Activated naive CD8-positive, alpha-beta T cell treated with anti-CD3 and anti-CD28 coated beads for 36 hours (primary cell): ENCODE measurements at places on chromosomes 12 and 14. TPM values are rescaled to one million over a fixed set of nuclear protein-coding genes. Genes with fewer than 3 reads are reported as not detected.

DNA sequence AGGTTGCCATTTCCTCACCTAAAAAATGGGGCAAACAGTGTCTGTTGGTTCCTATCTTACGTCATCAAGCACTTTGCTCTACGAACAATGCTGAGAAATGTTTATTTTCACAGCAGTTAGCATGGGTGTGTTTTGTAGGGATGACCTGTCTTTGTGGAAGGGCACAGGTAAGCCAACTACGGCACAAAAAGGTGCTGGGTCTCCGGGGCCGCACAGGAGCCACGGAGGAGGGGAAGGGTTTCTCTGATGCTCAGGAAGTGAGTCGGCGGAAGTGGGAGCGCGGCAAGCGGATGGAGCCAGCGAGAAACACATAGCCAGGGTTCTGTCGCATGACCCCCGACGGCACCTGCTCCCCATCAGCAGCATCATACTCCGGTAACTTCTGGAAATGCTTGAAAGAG, 65.6 kb upstream of the TCL1B start:
- no peak overlapping the region for H3K4me3 ChIP-seq
- H3K36me3 ChIP-seq, result no peaks in the 10 kb centered on the region
- H3K4me1 ChIP-seq, result no peaks in the 10 kb centered on the region
- DNase-seq, result no peak

GRCh38 chr12:56682323-56682722, 5.8 kb downstream of the PTGES3 start:
- peaks cover 76% of the 10 kb centered on the region for H3K36me3 ChIP-seq
- H3K27me3 ChIP-seq, result no peaks in the 10 kb centered on the region
- peak overlapping the region; percentile 71 for H3K4me3 ChIP-seq
- DNase-seq, result no peak

DNA sequence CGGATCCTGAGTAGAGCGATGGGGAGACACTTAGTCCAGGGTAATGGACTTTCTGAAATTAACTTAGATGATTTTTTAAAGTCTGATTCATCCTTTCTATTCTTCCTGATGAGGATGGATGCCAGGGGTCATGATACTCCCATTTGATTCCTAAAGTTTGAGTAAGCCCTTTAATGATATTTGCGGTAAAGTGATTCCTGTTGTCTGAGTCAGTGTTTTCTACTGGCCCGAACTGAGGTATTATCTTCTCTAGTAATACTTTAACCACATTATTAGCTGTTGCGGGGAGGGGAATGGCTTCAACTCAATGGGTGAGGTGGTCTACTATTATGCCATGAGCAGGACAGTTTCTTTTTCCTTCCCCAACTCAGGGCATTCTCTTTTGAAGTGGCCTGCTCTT, 111.6 kb downstream of the RIN3 start:
- no peak for DNase-seq
- H3K27ac ChIP-seq, result no peak overlapping the region
- no peak overlapping the region for H3K4me3 ChIP-seq
- H3K4me1 ChIP-seq, result peaks cover 4% of the 10 kb centered on the region
- no peaks in the 10 kb centered on the region for H3K27me3 ChIP-seq
- H3K36me3 ChIP-seq, result peaks cover 76% of the 10 kb centered on the region

GRCh38 chr14:95981965-95982364, 57.2 kb upstream of the C14orf132 start:
- no peaks in the 10 kb centered on the region for H3K36me3 ChIP-seq
- no peak overlapping the region for H3K4me3 ChIP-seq
- H3K4me1 ChIP-seq, result no peaks in the 10 kb centered on the region
- peaks cover 30% of the 10 kb centered on the region for H3K27me3 ChIP-seq
- H3K27ac ChIP-seq, result no peak overlapping the region
- DNase-seq, result no peak

DNA sequence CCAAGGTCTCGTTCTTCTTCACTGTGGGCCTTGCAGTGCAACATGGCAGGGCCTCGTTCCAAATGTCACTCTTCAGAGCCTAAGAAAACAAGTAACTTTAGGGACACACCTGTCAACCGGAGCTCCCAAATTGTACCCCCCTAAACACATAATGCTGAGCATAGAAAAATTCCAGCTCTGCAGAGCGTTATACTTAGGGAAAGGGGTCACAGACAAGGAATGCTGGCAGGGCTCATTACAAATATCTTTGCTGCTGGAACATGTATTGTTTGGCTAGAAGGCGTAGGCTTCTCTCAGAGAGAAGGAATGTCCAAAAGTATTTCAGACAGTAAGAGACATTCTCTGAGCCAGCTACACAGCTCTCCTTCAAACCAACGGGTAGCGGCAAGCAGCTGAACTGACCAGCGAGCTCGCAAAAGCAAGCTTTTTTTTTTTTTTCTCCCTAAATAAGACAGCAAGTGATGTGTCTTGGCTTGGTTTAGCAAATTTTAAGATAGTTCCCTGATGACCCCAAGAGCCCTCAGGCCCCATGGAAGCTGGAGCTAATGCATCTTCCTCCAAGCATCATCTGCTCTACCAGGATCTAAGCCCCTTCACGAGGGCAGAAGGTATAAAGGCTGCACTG, 24.5 kb downstream of the SSH1 start:
- no peak overlapping the region for H3K4me3 ChIP-seq
- no peaks in the 10 kb centered on the region for H3K27me3 ChIP-seq
- peaks cover 28% of the 10 kb centered on the region for H3K36me3 ChIP-seq
- H3K27ac ChIP-seq, result no peak overlapping the region
- DNase-seq, result no peak

DNA sequence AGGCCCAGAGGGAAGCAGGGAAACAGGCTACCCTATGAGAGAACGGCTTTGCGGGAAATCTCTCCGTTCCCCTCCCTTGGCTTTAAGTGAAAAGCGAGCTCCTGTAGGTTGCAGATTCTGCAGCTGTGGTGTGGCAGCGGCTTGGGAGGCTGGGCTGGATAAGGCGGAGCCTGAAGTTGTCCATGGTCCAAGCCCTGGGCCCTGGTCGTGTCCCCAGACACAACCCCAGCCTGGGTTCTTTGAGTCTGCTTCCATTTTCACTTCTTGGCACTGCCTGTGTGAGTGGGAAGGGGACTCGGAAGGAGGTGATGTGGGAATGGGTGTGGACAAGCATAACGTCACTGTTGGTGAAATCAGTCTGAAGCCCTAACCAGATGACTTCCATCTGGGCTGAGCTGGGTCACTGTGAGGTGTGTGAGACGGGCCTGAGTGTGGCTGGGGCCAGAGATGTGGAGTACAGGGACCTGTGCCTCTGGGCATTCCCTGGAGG, 43.0 kb upstream of the CTDSP2 start:
- H3K27me3 ChIP-seq, result no peaks in the 10 kb centered on the region
- no peaks in the 10 kb centered on the region for H3K36me3 ChIP-seq
- no peak overlapping the region for H3K4me3 ChIP-seq
- H3K27ac ChIP-seq, result peak overlapping the region; percentile 52
- peaks cover 29% of the 10 kb centered on the region for H3K4me1 ChIP-seq

GRCh38 chr14:105989566-105990302, 463.4 kb downstream of the TMEM121 start:
- DNase-seq, result peak; percentile 56
- peak overlapping the region; percentile 68 for H3K27ac ChIP-seq
- peaks cover 5% of the 10 kb centered on the region for H3K27me3 ChIP-seq
- no peaks in the 10 kb centered on the region for H3K36me3 ChIP-seq
- no peak overlapping the region for H3K4me3 ChIP-seq

GRCh38 chr14:93200553-93200952, 6.3 kb downstream of the GON7 start:
- H3K4me3 ChIP-seq, result no peak overlapping the region
- H3K4me1 ChIP-seq, result peaks cover 12% of the 10 kb centered on the region
- H3K27me3 ChIP-seq, result no peaks in the 10 kb centered on the region
- H3K27ac ChIP-seq, result no peak overlapping the region

Gene LGALS3
- 2.8 TPM for total RNA-seq

Gene CD69
- total RNA-seq, result 152 TPM
